ENCODE measurements at places on chromosomes 3 and 15. TPM values are rescaled to one million over a fixed set of nuclear protein-coding genes. Genes with fewer than 3 reads are reported as not detected.

Gene CPNE4
- total RNA-seq: 23.2 TPM

GRCh38 chr3:45947361-45947760 is 4.1 kb downstream of the CXCR6 start:
- DNase-seq: no peak

DNA sequence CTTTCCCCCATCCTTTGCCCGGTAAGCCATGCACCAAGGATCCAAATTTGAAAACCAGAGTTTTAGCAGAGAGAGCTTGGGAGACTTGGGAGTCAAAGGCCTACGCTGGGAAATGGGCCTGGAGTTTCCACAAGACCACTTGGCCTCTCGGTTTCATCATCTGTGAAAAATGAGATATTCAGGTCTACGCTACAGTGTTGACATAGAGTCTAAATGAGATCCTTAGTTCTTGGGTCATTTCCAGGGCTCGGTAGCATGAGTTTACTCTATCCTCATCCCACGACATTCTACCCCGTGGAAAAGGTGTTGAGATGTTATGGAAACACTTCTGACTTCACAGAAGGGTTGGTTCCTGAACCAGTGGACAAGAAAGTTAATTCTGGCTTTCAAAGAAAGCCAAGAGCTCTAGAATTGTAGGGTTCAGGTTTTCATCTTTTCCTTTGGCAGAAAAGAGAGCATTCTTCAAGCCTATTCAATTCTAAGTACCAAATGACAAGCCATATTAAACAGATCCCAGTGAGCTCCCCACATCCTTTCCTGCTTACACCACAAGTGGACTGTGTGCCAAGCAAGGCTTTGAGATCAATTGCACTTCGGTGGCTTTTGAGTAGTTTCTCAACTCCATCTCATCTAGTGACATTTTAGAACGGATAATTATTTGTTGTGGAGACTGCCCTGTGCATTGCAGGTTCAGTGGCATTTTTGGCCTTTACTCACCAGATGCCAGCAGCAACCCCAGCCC is 219.7 kb downstream of the SLCO3A1 start:
- no peak for DNase-seq

- DNase-seq: no peak
Observed at GRCh38 chr3:109252641-109253040, 63.7 kb downstream of the DPPA2 start.

Gene CMTM8
- 19.9 TPM for total RNA-seq

Gene GPR62
- not detected for total RNA-seq

- no peak for DNase-seq
Observed at GRCh38 chr3:135973841-135974240, 8.3 kb downstream of the PPP2R3A start.

- no peak for DNase-seq
Observed at GRCh38 chr15:29348336-29348914, 78.8 kb upstream of the NSMCE3 start.

- peak; percentile 50 for DNase-seq
Observed at GRCh38 chr15:74531144-74531811, 9.7 kb upstream of the ARID3B start.

DNA sequence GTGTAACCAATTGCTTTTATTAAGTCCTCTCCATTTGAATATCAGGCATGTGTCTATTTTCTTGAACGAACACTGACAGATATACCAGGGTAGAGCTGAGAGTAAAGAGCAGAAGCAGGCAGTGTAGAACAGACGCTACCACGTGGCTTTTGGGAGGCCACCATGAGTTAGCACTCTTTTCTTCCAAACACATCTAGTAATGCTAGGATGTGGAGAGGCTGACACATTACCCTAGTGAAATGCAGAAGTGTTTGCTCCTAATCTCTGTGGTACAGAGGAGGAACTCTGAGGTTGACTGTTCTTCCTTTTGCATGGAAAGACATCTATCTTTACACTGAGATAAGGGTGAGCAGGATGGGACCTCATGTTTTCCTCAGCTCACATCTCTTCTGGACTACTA is 216.3 kb downstream of the SATB1 start:
- no peak for DNase-seq

Data from Calu3 (cell line).